ENCODE measurements at places on chromosomes 12 and 14.

- DNase-seq, result no peak
Observed at GRCh38 chr14:71290960-71291466, 383.8 kb downstream of the PCNX1 start.

DNA sequence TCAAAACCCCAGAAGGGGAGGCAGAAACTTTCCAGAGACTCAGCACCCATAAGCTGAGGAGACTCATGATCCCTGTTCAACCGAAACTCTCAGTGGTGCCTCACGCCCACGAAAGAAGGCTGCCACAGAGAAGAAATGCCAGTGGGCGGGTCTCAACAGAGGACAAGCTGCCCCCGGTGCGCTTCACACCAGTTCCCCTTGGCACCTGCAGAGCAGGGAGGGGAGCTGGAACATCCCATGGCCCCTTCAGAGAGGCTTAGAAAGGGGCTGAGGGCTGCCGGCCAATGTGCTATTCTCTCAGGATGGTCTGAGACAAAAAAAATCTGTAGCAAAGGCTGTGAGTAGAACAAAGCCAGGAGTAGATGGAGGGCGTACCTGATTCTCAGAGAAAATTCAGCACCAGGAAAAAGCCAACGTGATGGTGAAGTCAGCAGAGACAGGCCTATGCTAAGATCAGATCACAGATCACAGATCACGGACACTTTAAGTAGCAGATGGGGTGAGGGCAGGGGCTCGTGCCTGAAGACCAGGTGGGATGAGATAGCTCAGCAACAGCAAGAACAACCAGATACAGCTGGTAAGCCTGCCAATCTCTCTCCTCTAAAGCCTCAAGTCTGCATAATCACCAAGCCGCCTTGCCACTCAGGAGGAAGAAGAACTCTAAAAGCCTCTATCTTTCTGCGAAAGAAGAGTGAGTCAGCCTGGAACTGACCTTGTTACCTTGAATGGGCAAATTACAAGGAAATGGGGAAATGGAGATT lies 206.4 kb upstream of the GRIP1 start:
- no peak for DNase-seq

GRCh38 chr12:26659930-26660329 lies 173.1 kb downstream of the ITPR2 start:
- DNase-seq, result no peak

- DNase-seq, result no peak
Observed at GRCh38 chr12:127479256-127479655, 787.7 kb upstream of the TMEM132C start.

DNA sequence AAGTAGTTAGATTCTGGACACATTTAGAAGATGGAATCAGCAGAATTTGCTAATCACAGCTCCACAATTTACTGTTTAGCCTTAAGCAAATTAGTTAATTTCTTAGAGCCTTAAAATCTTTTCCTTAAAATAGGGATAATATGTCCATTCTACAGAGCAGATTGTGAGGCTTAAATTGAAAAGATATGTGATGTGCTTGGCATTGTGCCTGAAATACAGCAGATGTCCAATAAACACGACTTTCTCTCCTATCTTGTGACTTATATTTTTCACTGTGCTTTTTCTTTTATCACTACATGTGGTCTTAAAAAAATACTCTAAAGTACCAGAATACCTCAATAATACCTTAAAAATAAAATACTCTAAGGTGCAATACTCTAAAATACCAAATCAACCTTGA lies 30.6 kb downstream of the CCER1 start:
- no peak for DNase-seq

DNA sequence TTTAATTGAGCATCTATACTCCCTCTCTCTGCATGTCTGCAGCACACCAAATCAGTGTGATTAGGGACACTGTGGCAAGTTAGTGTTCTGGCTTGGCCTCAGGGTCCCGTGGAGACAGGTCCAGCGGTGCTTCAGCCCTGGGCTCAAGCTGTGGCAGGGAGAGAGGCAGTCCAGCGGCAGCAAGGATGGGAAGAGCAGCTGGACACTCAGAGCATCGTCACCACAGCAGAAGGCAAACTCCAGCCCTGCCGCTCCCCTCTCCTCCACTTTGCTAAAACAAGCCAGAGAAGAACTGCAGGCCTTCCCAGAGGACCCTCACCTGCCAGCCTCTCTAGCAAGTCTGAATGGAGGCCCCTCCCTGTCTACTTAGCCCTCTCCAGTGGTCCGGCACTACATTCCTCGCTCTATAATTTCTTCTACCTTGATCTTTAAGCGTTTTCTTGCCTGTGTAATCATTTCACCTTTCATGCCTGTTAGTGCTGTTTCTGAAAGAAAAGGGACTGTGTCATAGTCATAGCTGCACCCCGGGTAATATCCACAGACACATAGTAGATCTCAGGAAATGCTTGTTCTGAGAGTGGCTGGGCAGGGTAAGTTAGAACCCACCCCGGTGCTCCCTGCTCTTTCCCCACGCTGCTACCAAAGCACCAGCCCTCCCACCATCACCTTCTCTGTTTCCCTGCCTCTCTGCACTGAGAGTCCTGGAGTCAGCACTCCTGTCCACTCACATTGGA lies 22.1 kb downstream of the ZFP36L1 start:
- no peak for DNase-seq

DNA sequence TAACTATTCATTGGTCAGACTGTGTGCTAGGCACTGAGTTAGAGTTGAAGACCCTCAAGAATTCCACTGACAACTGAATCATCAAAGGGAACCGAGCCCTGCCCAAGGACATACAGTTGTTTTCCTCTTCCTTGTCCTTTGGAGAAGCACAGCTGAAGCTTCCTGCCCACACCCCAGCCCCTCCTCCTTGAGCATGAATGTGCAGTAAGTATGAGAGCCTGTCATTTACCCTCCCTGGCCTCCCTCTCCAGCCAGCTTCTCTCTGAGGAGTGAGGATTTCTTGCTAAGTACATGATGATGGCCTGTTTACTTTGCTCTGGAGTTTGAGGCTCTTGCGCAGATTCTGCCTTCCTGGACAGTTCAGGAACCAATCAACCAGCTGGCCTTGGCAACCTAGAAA lies 235.2 kb downstream of the CACNA1C start:
- no peak for DNase-seq

DNA sequence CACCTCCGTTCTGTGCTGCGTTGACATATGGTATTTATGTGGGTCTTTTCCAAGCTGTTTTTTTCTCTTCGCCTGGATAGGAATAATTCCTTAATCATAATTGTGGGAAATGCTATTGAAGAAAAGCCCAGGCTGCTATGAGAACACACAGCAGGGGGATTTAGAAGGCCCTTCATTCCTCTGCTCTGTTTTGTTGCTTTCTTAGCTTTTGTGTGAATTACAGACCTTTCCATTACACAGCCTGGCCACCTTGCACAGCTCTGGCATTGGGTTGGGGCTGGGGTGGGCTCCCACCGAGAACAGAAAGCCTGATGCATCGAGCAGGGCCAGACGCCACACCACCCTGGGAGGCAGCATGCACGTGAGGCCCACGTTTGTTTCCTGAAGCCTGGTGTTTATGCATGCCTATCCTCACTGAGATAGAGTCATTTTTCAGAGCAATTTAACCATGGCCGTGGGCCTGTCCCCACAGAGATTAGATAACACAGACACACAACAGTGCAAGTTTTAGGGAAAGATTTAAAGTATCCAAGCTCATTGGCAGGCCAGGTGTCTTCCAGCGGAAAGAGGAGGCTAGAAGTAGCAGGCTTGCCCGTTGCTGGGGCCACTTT lies 287.6 kb upstream of the PWP1 start:
- DNase-seq, result no peak

GRCh38 chr12:99386907-99387306 lies 260.6 kb upstream of the GARIN6 start:
- no peak for DNase-seq

GRCh38 chr14:22046063-22046462 lies 372.4 kb upstream of the OR4E1 start:
- DNase-seq, result no peak

DNA sequence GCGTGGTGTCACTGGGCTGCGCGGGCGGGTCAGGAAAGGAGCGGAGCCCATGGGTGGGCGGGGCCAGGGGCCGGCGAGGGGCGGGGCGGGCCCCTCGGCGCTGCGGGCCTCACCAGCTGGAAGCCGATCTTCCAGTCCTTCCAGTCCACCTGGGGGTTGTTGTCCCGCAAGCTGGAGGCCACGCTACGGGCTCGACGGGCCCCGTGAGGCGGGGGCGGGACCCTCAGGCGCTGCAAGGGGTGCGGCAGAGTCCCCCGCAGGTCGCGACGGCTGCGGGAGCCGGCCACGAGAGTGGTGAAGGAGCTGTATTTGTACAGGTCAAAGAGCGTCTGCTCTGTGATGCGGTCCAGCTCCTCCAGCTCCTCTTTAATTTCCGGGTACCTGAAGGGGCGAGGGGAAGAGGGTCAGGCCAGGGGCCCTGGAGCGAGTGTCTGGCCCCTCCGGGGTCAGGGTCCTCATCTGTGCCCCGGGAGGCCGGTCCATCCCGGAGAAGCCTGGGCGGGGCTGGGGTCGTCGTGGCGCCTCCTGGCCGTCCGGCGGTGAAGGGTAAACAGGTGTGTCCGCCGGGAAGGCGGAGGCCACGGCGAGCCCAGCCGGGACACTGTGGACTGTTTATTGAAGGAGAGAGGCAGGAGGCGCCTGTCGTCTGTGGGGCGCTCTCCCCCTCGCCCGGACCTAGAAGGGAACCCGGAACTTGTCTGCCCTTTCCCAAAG lies 11.9 kb downstream of the SCNN1A start:
- DNase-seq, result no peak

- no peak for DNase-seq
Observed at GRCh38 chr14:31950764-31951637, 126.1 kb upstream of the ARHGAP5 start.

GRCh38 chr12:121391619-121392324 lies 8.1 kb upstream of the RNF34 start:
- no peak for DNase-seq

DNA sequence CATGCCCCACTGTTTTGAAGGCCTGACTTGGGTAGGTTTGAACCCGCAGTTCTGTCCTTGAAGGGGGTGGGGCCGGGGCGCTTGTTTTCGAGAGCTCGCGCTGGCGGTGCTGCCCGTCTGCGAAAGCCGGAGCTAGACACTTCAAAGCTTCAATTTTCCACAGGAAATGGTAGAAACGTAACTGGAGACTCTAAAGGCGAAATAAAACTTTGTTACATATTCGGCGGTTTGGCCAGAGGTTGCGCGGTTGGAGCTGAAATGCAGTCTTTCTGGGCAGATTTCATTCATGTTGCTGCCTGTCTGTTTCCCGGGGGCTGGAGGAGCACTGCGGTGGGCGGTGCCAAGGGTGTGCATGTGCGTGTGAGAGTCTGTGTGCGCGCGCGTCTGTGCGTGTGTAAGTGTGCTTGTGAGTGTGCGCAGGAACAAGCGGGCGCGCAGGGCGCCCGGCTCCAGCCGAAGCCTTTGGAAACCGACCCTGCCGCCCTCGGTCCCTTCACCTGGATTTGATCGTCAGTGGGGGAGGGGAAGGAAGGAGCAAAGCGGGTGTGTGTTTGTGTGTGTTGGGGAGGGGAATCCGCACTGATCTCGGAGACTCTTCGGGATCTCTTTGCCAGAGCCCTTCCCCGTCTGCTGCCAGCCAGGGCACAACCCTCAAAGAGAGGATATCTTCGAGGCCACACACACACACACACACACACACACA lies 227.7 kb upstream of the CRY1 start:
- DNase-seq, result no peak

- no peak for DNase-seq
Observed at GRCh38 chr12:10241727-10242126, 29.1 kb downstream of the GABARAPL1 start.

DNA sequence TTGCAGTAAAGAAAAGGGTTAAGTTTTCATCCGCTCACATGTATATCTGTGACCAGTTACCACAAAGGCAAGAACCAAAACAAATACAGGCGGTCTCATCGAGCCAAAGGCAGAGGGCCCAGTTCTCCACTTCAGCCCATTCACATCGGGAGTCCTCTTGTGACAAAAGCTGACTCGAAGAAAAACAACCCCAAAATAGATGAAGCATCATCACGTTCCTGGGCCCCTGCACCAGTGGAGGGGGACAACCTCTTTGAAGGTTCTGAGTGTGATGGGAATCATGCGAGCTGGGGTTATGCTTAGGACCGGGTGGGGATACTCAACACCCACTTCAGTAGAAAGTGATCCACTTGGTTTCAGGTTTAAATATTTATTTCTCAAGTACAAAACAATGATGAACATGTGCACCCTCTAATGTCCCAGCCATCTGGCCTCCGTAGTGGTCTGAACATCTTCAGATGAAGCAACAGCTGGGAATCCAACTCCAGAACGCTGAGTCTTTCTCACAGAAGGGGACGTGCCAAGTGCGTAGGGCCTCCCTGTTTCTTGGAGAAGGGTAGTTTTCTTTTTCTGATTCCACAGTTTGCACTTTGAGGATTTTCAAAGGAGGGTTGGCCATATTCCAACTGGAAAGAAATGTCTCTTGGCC lies 8.4 kb downstream of the GSC start:
- no peak for DNase-seq

DNA sequence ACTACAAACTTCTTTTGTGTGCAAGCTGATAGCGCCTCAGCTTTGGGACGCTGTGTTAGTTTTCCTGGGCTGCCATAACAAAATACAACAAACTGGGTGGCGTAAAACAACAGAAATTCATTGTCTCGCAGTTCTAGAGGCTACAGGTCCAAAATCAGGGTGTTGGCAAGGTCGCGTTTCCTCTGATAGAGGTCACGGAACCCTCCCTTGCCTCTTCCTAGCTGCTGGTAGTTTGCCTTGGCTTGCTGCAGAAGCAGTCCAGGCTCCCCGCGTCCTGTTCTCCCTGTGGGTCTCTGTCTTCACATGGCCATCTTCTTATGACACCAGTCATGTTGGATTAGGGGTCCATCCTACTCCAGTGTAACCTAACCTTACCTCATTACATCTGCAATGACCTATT lies 32.8 kb upstream of the PTGR2 start:
- no peak for DNase-seq

- DNase-seq, result no peak
Observed at GRCh38 chr14:61388173-61388975, 67.0 kb downstream of the PRKCH start.

DNA sequence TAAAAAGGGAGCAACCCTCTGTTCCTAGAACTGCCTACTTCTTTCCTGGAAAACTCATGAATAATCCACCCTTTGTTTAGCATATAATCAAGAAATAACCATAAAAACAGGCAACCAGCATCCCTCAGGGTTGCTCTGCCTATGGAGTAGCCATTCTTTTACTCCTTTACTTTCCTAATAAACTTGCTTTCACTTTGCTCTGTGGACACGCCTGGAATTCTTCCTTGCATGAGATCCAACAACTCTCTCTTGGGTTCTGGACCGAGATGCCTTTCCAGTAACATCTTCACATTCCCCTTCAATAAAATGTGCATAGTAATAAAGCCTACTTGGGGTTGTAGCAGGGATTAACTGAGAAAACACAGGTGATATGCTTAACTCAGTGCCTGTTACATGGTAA lies 286.4 kb upstream of the AMIGO2 start:
- no peak for DNase-seq

GRCh38 chr12:54824402-54824801 lies 29.9 kb upstream of the MUCL1 start:
- no peak for DNase-seq

- no peak for DNase-seq
Observed at GRCh38 chr12:5432011-5432400, at the start of gene NTF3. Gene NTF3 (plus strand): TSS chr12:5432108. CDS start chr12:5432325, 217 bp downstream.

DNA sequence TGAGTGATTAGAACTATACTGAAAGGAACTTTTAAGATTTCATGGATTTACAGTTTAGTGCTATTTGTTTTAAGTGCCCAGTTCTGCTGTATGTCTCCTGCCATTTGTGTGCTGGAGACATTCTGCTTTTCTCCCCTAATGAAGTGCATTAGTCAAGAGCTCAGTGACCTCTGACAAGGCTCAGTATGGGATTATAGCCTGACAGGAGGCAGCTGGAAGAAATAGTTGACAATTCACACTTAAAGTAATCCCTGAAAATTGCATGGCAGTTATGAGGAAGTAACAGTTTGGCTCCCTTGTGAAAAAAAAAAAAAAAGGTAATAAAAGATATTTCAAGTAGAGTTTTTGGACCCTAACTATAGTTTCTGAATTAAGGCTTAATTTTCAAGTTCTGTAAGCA lies 70.3 kb downstream of the ALX1 start:
- no peak for DNase-seq
